ENCODE measurements at places on chromosomes 12 and 14.

GRCh38 chr12:32155041-32155440 lies 48.4 kb downstream of the BICD1 start:
- no peak for DNase-seq

- no peak for DNase-seq
Observed at GRCh38 chr12:95870897-95871296, 12.1 kb downstream of the SNRPF start.

GRCh38 chr14:73743431-73743931 lies 29.3 kb upstream of the PNMA1 start:
- DNase-seq, result peak; percentile 18

DNA sequence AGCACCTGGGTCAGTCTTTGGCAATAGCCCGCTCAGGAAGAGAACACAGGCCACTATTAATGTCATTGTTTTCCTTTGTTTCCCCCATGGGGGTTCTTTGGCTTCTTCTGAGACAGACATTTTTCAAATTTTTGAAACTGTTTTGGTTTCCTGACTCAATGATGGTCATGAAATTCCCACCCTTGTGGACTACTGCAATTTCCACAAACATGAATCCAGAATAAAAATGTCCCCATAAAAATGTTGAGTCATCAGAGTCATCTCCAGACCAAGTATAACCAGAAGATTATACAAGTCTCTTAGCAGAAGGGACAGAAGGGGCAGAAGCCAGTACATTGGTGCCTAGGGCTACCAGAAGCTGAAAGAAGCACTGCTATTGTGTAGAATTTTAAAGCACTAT lies 29.1 kb downstream of the SLCO1A2 start:
- no peak for DNase-seq

DNA sequence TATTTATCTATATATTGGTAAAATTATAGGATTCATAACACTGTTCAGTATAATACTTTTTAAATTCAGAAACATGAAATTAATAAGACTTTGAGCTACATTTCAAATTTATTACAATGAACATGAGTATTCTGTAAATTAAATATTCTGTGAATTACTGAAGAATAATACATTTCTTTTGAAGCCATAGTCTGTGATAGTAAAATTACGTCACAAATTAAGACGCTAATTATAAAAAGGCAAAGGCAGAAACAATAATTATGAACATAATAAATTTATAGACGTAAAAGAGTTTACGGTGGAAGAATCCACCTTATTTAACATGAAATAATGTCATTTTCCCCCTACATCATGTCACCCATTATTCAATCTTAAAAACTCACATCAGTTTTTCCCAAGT lies 118.9 kb downstream of the NOVA1 start:
- DNase-seq, result no peak
